ENCODE measurements at places on chromosomes 7 and 10. TPM values are rescaled to one million over a fixed set of nuclear protein-coding genes. Genes with fewer than 3 reads are reported as not detected.

Gene SPDYE6
- total RNA-seq = not detected

Gene ZNF239
- total RNA-seq = 7.5 TPM

Gene NAT16
- 0.15 TPM for total RNA-seq

Gene ANXA8L1
- not detected for total RNA-seq

Gene CYP2E1
- 0.52 TPM for total RNA-seq

Gene LDB3
- total RNA-seq = 0.50 TPM

Gene UTF1
- total RNA-seq = not detected

DNA sequence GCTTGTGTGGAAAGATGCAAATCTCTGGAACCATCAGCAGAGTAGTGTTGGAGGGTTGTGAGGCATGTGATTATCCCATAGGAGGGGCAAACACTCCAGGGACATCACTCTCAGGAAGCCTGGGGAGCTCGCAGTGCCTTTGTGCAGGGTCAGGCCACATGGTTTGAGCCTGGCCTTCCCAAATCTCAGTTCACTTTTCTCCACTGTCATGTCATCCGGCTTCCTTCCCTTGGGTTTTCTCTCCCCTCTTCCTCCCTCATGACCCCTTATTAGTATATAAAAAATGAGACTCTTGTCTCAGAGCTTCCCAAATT, 20.4 kb downstream of the TSPAN14 start:
- no peak for DNase-seq

DNA sequence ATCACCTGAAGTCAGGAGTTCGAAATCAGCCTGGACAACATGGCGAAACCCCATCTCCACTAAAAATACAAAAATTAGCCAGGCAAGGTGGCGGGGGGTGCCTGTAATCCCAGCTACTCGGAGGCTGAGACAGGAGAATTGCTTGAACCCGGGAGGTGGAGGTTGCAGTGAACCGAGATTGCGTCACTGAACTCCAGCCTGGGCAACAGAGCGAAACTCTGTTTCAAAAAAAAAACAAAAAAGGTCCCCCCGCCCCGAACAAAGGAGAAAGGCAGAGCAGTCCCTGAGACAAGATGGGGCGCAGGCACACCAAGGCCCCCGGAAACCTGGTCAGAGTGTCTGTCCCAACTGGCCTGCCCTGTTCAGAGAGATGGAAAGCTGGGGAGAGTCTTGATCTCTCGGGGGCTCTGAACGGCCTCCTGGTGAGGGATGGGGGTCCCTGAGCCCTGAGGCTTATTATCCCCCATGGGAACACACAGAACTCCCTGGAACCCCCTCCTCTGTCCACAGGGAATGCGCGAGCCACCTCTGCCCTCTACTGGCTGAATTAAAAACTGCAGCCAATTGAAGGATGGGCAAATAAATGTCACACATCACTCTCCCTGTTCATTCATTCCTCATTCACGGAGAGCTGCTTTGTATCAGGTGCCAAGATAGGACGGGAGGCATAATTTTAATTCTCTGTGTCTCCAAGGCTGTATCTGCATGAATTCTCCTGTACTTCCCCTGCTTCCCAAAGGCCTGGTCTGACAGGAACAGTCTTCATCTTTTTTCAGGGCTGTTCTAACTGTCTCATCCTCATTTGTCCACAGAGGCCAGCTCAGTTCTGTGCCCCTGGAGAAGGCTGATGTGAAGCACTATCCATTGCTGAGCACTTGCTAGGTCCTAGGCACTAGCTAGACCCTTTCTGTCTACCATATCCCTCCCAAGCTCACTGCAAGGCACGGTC, 28.9 kb downstream of the MAT1A start:
- peak; percentile 89 for DNase-seq

DNA sequence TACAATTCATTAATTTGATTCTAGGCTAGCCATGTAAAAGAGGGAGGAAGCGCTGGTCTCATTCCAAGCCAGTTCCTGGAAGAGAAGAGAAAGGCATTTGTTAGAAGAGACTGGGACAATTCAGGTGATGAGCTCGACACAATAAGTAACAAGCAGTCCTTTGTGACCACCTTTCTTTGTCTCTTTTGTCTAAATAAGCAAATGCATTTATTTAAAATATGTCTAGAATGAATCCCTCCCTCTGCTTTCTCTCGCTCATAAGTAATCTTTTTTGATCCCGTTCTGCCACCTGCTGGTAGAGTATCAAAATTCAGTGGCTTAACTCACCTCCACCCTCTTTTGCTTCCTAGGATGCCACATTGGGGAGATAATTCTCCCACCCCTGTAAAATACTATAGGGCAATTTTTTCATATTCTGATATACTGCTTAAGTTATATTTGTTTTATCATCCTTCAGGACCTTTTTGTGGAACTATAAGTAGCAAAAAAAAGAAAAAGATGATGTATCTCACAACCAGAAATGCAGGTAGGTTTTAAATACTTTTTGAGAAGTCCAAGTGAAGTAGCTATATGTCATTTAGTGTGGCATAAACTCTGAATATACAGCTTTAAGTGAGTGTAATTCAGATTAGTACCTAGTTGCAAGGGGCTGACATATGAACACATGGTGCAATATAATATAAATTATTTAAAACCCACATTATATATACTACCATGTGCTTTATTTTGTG, 91.5 kb downstream of the GSDME start:
- peak; percentile 72 for DNase-seq

- no peak for DNase-seq
Measured at GRCh38 chr7:78172933-78173591, 374.5 kb downstream of the PHTF2 start.

DNA sequence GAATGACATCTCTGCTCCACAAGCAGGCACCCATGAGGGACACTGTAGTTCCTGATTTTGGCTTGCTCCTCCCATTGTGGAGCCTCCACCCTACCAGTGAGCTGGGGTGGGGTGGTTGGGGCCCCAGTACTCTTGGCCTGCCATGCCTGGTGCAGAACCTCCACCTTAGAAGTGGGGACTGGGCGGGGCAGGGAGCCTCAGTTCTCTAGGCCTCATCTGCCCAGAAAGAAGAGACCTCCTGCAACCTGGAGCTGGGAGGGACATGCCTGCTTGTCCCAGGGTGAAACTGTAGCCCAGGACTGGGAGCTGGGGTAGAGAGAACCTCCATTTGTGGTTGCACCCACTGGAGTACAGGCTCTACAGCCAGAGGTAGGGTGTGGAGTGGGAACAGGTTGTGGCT, 14.4 kb downstream of the RAMP3 start:
- peak; percentile 16 for DNase-seq

DNA sequence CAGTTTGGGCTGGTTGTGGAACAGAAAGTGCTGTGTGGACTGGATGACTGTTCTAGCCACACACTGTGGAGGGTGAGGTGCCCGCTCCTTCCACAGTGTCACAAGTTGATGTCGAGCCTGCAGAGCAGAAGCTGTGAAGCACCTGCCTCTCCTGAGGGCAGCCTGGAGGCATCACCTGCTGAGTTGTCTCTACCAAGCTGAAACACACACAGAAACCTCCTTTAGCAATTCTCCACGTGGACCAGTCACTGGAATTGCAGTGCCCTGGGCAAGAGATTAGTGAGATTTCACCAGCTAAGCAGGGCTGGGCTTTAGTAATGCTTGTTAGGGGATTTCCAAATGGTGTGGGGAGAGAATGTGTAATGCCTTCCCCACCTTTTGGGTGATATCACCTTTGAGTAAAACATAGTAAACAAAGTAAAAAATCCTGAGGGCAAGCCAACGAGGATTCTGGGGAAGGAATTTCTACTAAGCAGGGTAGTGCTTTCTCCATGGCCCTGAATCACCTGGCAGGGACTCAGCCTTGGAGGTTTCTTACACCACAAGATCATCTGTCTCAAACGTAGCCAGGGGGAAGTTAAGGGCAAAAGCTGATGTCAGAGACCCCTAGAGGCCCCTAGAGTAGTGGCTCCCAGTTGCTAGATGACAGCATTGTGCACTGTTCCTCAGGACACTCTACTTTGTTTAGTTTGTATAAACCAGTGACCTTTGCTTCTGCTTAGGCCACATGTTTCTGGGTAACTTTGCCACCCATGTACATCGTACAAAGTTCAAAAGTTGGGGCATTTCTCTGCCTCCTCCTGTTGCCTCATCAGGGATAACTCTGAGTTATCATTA, 233.1 kb upstream of the IGFBP3 start:
- no peak for DNase-seq

GRCh38 chr10:49577182-49577925, 32.8 kb upstream of the SLC18A3 start:
- no peak for DNase-seq

GRCh38 chr7:98174334-98175259, 36.6 kb upstream of the BHLHA15 start:
- no peak for DNase-seq

DNA sequence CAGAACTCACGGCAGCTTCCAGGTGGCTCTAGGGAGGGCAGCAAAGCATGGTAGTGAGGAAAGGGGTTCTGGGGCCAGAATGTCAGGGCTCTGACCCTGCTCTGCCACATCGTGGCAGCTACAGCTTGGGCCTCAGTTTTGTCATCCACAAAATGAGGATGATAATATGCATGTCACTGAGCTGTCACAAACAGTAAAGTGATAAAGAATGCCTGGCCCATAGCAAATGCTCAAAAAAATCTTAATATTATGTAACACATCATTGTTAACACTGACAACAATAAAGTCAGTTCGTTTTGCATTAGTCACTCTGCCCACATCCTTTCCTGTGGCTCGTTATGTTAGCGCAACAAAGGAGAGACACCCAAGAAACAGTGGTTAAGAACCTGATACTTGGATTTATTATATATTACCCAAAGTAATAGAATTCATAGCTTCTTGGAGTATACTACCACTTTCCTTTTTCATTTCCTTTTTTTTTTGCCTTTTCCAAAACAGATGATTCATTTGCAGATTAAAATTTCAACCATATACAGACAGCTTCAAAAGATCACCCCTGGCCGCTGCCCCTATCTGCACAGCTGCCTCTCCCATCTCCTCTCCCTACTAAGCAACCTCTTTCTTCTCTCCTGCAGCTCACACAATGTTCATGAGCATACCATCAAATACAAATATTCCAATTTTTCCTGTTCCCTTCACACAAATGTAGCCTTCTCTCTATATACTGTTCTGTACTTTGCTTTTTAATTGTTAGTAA, 45.5 kb upstream of the DDC start:
- DNase-seq = no peak

DNA sequence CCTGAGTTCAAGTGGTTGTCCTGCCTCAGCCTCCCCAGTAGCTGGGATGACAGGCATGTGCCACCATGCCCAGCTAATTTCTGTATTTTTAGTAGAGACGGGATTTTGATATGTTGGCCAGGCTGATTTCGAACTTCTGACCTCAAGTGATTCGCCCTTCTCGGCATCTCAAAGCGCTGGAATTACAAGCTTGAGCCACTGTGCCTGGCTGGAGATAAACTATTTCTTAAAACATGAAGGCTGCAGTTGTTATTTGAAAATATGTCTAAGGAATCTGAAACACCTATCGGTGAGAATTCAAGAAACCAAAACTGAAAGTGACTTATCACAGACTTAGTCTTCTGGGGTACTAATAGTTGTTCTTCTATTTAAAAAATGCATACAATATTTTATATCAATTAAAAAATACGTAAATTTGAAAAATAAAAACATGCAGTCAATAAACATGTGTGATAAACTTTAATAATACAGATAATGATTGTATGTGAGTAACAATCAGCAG, 176.9 kb upstream of the PRSS58 start:
- DNase-seq = no peak

- no peak for DNase-seq
Measured at GRCh38 chr7:67019562-67020390, 23.1 kb downstream of the TYW1 start.

- no peak for DNase-seq
Measured at GRCh38 chr10:117432866-117433265, 57.6 kb upstream of the PDZD8 start.

- DNase-seq = no peak
Measured at GRCh38 chr7:155597753-155598140, 46.7 kb upstream of the RBM33 start.

GRCh38 chr10:123100030-123100762, 35.6 kb upstream of the HMX3 start:
- DNase-seq = peak; percentile 63

- DNase-seq = no peak
Measured at GRCh38 chr7:93894426-93894825, 3.9 kb upstream of the TFPI2 start.

- no peak for DNase-seq
Measured at GRCh38 chr10:101816913-101817336, 1.3 kb downstream of the OGA start.

DNA sequence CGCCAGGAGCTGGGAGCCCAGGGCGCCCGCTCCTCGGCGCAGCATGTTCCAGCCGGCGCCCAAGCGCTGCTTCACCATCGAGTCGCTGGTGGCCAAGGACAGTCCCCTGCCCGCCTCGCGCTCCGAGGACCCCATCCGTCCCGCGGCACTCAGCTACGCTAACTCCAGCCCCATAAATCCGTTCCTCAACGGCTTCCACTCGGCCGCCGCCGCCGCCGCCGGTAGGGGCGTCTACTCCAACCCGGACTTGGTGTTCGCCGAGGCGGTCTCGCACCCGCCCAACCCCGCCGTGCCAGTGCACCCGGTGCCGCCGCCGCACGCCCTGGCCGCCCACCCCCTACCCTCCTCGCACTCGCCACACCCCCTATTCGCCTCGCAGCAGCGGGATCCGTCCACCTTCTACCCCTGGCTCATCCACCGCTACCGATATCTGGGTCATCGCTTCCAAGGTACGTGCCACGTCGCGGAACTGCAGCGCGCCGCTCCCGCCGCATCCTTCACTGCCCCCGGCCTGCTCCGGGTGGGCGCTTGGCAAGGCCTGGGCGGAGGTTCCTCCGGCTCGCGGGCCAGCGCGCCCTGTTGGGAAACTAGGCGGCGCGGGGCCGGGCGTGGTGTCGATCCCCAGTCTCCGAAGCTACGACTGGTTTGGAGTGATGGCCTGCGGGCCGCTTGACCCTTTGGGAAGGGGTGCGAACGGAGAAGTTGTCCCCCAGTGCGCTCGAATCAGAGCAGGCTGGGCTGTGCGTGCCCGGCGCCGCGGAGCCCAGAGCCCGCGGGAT, 868 bp downstream of the EMX2 start:
- DNase-seq = peak; percentile 90

GRCh38 chr10:71837098-71837827, 13.8 kb downstream of the PSAP start:
- DNase-seq = peak; percentile 82

Data from endodermal cell (in vitro differentiated cells).